BJ (cell line): ENCODE measurements at places on chromosomes 3 and 15.

DNA sequence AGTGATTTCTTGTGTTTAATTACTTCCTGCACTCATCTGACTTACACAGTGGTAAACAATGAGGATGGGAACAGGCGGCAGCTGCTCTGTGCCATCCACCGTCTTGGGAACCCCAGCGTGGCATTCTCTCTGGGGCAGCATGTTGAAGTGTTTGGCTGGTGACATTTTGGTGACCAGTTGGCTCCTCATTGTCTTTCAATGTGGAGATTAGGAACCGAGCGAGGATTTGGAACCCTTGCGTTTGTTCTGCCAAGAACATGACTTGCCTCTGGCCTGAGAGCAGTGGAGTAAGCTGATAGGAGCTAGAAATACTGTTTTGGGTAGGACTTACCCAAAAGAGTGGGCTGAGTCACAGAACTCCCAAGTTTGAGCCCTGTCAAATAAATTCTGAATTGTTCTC, 88.8 kb downstream of the IGF1R start:
- DNase-seq = no peak

DNA sequence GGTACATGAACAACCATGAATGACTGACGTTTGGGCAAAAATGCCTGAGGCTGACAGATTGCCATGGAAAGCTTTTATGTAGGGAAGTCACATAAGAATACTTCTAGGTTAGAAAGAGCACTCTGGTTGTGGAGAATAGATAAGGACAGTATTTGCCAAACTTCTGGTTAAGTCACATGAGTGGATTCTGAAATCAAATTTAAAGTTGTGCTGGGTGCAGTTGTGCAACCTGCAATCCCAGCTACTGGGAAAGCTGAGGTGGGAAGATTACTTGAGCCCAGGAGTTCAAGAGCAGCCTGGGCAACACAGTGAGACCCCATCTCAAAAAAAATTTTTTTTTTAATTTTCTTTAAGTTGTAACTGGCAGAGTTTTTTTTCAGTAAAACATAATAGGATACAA, 7.2 kb upstream of the ZNF148 start:
- no peak for DNase-seq

DNA sequence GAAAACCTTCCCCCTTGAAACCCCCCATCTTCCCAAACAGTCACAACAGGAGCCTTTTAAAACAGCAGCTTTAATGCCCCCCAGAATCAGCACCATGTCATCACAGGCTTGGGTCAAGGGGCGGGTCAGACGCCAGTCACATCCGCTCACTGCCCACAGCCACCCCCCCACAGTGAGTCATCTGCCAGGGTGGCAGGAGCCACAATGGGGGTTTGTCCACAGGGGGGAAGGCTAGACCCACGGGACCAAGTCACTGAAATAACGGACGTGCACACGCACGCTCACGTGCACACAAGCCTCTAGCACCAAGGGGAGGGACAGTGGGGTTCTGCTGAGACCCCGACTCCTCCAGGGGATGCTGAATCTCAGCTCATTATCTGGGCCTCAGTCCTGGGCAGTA, 441 bp upstream of the UCN2 start:
- no peak for DNase-seq

DNA sequence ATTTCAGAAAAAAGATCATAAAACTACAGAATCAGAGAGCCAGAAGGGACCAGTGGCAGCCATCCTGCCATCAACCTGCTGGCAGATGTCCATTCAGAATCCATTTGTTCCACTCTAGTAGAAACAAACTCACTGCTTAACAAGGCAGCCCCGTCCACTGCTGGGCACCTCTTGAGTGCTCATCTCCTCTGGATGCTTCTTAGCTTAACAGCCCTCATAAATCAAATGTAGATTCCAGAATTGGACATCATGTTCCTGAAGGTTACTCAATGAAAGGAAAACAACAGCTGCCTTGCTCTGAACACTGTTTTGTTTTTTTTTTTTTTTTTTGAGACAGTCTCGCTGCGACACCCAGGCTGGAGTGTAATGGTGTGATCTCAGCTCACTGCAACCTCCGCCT, 37.3 kb downstream of the ABCC5 start:
- no peak for DNase-seq

DNA sequence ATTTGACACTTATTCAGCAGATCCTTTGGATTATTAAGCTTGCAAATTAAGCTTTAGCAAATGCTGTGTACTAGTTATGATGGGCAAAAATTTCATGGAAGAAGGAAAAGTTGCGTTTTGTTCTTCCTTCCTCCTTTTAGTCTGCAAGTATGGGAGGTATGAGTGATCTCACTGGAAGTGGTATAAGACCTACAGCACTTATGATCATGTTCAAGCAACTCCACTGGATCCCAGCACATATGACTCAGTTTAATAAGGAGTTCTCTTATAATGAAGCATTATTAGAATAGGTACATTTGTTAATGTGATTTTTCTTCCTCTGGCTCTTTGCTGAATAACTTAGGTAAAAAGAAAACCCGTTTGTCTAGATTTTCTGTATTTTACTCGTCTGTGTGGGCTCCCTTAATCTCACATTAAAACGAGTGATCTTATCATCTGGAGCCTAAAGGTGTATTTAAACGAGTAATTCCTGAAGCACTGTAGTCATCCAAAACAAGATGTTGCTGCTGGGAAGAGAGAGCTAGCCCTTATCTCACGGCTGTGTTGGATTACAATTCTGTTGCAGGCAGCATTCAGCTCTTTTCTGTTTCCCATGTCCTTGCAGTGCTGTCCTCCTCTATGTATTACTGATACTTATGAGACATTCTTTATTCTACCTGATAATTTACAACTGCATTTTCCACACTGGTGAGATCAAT, 264.9 kb downstream of the GBE1 start:
- no peak for DNase-seq
